ENCODE measurements at places on chromosomes 2 and 18. TPM values are rescaled to one million over a fixed set of nuclear protein-coding genes. Genes with fewer than 3 reads are reported as not detected.

- no peak for DNase-seq
Observed at GRCh38 chr2:28321426-28321825, 71.2 kb upstream of the FOSL2 start.

The GCG gene
- total RNA-seq, result 0.29 TPM

DNA sequence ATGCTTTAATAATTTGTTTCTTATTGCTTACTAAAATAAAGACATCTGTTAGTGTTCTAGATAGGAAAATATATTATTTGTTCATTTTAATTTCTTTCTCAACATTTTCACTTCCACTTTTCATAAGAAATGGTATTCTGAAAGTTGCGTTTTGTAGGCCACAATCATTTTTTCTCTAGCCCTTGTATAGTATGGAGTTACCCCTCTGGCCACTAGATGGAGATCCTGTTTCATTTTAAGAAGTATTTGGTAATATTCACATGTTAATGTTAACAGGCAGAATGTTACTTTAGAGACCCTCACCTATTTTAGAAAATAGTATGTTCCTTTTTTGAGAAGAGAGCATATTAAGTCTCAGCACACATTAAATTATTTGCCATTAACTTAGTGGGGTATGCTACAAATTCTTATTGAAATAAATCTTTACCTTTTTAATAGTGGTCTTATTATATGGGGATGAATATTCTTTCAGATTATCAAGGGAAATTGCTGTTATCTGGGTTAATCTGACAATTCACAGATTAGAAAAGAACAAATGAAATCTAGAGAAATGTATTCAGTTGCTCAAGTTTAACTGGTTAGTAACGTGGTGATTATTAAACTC, 73.9 kb upstream of the TTC27 start:
- peak; percentile 19 for DNase-seq

The AMER3 gene
- total RNA-seq, result not detected

- no peak for DNase-seq
Observed at GRCh38 chr2:195596840-195597239, 60.2 kb upstream of the SLC39A10 start.

DNA sequence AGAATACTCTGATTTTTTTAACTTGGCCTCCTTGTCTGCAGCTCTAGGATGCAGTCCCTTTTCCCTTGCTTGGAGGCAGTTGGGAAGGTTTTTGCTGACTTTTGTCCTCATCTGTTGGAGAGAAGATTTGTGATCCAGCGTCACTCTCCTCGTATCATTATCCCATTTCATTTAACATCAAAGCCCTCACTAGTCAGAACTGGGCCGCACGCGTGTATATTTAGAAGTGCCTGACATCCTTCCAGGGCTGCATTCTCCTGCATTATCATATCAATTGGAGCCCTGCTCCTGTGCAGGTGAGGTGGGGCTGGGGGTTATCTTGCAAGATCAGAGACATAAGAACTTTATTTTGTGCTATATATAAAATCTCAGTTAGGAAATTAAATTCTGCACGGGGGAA, 435.1 kb upstream of the HS6ST1 start:
- DNase-seq, result no peak

GRCh38 chr2:68426848-68427579, 40.1 kb downstream of the FBXO48 start:
- DNase-seq, result no peak

The ALK gene
- total RNA-seq, result not detected

GRCh38 chr2:231890896-231891513, 35.2 kb downstream of the NPPC start:
- DNase-seq, result no peak

DNA sequence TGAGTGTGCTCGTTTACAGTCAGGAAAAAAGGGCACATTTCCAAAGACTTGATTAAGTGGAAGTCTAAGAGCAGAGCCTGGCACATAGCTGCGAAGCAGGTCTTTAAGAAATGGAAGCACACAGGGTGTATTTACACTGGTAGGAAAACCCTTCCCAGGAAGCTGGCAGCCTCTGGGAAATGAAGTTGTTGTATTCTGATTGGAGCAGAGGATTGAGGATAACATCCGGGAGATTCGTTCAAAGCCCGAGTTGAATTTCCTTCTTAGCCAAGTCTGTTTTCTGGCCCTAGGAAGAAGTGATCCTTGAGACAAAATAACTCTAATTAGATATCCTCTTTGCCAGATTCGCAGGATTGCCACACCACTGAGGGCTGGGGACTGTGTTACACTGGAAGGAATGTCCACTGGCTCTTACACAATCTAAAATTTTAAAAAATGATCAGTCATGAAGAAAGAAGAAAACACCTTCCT, 75.9 kb downstream of the ITGB1BP1 start:
- DNase-seq, result no peak
